ENCODE measurements at places on chromosomes 3 and 15.

- no peak for DNase-seq
Measured at GRCh38 chr3:78644847-78645246, 1123.0 kb downstream of the ROBO1 start.

GRCh38 chr3:161452179-161452578 is 44.4 kb upstream of the OTOL1 start:
- DNase-seq, result no peak

- no peak for DNase-seq
Measured at GRCh38 chr3:155585384-155585783, 159.5 kb downstream of the PLCH1 start.

GRCh38 chr3:139830817-139831216 is 104.2 kb upstream of the CLSTN2 start:
- DNase-seq, result no peak

DNA sequence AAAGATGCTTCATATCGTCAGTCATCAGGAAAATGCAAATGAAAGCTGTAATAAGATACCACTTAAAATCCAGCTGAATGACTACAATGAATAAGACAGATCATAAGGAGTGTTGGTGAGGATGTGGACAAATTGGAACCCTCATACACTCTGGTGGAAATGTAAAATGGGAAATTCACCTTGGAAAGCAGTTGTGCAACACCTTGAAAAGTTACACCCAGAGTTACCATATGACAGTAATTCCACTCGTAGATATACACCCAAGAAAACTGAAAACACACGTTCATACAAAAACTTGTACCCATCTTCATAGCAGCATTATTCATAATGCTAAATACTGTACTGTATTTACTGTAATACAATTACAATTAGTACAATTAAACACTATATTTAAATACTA is 2.3 kb downstream of the TTC23 start:
- DNase-seq, result no peak

DNA sequence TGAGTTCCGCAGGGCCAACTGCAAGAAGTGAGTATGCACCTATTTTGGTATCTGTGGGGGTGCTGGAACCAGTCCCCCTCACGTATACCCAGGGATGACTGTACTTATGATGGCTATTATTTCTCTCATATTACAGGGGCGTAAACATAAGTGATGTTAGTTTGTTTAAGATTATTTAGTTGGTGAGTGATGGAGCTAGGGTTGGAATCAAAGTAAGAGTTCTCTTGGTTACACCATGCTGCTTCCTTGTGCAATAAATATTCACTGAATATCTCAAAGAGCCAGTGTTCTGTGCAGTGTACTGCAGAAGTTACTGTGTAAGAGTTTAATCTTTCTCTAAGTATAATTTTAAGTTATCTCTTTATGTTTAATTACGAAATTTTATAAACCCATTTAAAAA is 12.8 kb upstream of the UTS2B start:
- no peak for DNase-seq

DNA sequence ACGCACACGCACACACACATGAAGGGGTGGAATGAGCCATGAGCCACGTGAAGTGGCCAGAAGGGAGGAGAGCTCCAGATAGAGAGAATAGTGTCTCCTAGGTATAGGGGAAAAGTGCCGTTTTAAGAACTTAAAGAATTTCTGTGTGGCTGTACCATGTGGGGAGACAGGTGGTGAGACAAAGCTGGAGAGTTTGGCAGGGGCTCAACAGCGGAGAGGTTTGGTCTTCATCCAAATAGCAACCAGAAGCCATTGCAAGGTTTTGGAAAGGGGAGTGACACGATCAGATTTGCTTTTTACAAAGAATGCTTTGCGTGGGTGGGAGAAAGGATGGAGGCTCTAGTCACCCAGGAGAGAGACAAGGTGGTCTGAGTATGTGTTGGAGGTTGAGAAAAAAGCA is 146.0 kb downstream of the IL20RB start:
- no peak for DNase-seq

GRCh38 chr3:133989936-133990702 is 39.6 kb downstream of the SLCO2A1 start:
- DNase-seq, result no peak

DNA sequence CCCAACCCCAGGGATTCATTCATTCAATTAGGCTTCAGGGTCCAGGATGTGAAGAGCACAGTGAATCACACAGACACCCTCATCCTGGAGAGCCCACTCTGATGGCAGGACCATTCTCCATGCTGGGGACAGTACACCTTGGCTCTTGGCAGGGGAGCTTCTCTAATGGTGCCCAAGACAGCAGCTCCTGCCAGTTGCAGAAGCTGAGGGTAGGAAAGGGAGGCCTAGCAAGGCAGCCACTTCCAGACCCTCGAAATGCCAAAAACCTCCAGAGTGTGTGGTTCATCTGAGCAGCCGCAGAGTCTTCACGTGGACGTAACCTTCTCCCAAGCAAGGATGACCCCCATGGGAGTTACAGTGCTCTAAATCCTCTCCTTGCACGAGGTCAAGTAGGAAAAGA is 186.2 kb downstream of the XXYLT1 start:
- DNase-seq, result no peak

DNA sequence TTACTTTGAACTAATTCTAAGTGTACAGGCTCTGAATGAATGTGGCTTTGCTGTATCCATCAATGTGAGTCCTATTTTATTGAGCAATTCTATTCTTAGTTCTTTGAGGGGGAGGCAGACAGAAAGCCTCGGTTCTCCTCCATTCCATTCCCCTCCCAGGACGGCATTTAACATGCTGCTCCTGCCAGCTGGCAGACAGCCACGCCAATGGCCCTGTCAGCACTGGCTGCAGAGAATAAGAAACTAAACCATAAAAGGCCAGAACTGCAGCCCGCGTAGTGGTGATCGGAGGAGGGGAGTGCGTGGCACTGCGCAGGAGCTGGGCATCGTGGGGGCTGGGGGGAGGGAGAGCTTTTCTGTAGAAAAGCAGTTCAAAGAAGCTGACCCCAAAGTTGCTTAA is 76.0 kb upstream of the HACD2 start:
- peak; percentile 99 for DNase-seq

- peak; percentile 56 for DNase-seq
Measured at GRCh38 chr3:71243229-71243628, 340.3 kb downstream of the FOXP1 start.

DNA sequence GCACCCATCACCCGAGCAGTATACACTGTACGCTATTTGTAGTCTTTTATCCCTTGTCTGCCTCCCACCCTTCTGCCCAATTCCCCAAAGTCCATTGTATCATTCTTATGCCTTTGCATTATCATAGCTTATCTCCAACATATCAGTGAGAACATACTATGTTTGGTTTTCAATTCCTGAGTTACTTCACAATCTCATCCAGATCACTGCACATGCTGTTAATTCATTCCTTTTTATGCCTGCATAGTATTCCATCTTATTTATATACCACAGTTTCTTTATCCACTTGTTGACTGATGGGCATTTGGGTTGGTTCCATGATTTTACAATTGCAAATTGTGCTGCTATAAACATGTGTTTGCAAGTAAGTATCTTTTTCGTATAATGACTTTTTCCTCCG is 564.7 kb upstream of the NECTIN3 start:
- DNase-seq, result no peak

DNA sequence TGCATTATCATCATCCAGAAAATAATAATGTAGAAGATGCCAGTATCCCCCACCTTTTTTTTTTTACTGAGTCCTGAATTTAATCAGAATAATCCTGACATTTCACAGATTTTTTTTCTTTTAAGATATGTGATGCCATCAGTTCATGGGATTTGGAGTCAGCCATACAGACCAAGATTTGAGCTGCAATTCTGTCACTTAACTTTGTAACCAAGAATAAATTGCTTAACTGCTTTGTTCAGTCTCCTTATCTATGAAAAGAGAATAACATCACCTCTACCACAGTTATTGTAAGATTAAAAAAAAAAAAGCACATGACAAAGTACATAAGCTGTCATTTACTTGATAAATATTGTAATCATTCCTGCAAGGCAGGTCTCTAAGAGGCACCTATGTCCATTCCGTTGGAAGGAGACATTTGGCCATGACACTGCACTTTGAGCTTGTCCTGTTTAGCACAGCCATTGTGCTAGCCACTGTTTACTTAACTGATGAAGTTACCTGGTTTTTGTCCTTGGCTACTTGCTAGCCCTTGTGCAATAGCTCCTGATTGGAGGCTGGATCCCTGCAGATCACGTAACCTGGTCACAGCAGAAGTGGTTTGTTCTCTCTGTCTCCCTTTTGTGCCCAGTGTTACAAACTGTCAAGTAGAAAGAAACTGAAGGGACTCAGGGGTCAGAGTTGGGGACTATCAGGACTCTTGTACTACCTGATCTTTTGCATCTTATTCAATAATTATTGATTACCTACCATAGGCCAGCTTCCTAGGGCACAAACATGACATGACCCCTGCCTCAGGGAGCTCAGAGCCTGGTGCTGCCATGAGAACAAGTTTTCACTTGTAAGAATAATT is 306.0 kb downstream of the WDR72 start:
- DNase-seq, result no peak

GRCh38 chr15:32794973-32795372 is 77.2 kb downstream of the GREM1 start:
- no peak for DNase-seq

- no peak for DNase-seq
Measured at GRCh38 chr3:128283421-128283820, 130.1 kb downstream of the EEFSEC start.

- no peak for DNase-seq
Measured at GRCh38 chr3:40989141-40990061, 209.9 kb upstream of the CTNNB1 start.

GRCh38 chr3:49495023-49495422 is 25.0 kb downstream of the DAG1 start:
- DNase-seq, result no peak

- DNase-seq, result no peak
Measured at GRCh38 chr15:99321468-99321867, 70.2 kb downstream of the LRRC28 start.

DNA sequence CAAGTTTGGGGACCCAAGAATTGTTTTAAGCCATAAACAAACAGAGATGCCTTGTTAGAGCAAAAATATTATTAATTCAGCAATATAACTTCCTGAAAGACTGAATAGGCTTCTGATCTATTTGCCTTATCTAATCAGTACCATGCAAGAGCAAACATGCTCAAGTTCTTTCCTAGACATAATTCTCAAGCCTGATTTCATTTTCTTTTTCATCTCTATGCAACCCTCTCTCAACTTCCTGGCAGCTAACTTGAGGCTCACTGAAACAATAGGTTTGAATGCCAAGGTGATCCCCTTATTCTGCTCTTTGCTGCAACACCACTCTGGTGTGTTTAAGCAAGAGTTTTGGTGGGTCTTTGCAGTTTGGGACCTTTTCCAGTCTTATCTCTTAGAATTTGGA is 230.9 kb upstream of the CD96 start:
- no peak for DNase-seq

- DNase-seq, result no peak
Measured at GRCh38 chr15:100508641-100509300, 20.0 kb downstream of the CERS3 start.

DNA sequence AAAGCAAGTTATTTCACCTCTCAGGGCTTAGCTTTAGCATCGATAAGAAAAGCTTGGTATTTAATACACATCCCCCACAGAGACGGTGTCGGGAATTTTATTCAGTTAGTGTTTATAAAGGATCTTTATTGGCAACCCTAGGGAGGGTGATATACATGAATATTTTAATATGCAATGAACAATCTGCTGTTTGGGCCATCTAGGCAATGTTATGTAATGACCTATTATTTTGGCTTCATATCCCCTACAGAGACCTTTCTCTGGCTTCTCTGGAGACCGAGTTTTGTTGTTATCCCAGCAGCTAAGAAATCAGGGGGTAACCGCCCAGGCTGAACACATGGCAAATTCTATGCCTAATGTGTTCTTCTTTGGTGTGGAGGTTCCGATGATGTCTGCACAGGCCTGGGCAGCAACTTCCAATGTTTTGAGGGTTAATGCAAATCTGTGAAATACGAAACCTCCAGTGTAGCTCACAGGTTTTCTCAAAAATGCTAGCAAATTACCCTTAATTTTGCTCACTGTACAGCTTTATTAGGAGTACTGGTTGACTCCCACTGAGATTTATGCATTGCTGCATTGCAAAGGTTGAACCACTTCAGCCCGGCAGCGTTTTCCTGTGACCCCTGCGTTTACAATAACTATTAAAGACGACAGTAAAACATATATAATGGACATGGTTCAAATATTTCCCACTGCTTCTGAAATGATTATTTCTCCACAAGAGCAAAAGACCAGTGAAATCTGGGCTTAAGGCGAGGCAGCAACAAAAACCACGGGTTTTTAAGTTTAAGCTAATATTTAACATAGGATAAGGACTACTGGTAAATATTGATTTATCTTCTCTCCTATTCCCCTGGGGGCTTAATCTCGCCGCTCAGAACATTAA is 298.3 kb upstream of the NR2E3 start:
- DNase-seq, result no peak

DNA sequence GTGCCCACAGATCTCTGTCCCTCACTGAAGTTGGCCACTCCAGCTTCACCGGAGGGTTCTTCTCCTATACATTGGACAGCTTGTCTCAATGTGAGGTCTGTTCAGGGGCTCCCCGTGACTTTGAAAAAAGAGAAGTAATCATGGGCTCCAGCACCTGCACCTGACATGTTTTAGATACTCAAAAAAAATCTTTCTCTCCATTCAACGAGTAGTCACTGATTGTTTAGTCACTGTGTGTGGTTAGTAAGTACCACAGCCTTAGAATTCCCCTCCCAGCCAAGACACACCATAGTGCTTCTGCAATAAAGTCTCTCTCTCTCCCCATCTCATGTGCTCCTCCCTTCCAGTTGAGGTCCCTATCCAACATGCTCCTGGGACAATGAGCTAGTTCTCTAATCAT is 18.6 kb downstream of the CCR9 start:
- no peak for DNase-seq

- no peak for DNase-seq
Measured at GRCh38 chr3:31957106-31957505, 24.0 kb downstream of the OSBPL10 start.

DNA sequence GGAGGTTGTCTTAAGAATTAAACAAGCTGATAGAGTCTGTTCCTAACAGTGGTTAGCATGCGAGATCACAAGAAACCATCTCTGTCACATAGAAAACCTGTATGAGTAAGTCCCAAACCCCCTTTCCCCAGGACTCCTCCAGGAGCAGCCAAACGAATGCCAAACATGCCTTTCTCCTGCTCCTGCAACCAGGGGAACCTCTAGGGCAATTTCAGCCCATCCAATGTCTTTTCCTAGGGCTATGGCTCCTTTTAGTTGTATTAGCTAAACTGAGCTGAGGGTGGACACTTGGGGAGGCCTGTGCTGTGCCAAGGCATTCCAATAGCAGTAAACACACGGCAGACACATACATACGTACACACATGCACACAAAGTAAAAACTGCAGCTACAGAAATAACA is 36.5 kb upstream of the TIMP4 start:
- no peak for DNase-seq

Data from umbilical cord (tissue), 2 donors.